ENCODE measurements at places on chromosomes 12 and 14.
A peak's percentile ranks its signal among the peaks of the same experiment; 100 is the strongest.

- DNase-seq, result no peak
These were observed 90.0 kb upstream of the SLC38A4 start for GRCh38 chr12:46915836-46916235.

DNA sequence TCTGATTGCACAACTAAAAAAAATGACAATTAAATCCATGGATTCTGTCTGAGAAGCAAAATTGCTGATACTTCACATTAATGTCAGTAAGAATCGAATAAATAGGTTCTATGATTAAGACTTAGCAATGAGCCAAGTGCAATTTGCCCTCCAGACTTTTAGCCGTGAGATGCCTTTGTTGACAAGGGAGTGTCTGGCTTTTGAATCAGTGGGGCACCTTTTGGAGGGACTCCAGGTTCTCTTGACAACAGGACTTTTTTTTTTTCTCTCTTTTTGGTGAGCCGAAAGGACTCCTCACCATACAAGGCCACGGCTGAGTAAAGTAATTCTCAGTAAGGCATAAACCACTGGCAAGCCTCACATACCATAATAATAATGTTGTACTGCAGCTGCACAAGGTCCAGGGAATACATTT lies 4.7 kb upstream of the MDM1 start:
- no peak for DNase-seq

DNA sequence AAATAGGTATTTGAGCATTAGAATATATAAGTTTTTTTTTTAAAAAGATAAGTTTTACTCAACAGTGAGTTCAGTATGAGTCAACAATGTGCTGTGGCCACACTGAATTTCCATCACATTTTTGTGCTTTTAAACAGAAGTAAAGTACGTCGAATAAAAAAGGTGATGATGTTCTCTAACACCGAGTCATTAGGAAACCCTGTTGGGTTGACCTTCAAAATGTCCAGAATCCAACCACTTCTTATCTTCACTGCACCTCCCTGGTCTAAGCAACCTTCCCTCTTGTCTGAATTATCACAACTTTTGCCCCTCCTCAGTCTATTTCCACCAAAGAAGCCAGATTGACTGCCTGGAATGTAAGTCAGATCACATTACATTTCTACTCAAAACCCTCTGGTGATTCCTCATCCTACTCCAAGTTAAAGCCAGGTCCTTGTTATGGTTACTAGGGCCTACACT lies 43.0 kb upstream of the SYCP3 start:
- DNase-seq, result no peak

GRCh38 chr14:51550636-51551035 lies 101.1 kb upstream of the FRMD6 start:
- DNase-seq, result no peak

GRCh38 chr12:5921966-5922899 lies 22.8 kb downstream of the ANO2 start:
- DNase-seq, result no peak

- DNase-seq, result no peak
These were observed 40.7 kb upstream of the KIF21A start for GRCh38 chr12:39483597-39483996.

DNA sequence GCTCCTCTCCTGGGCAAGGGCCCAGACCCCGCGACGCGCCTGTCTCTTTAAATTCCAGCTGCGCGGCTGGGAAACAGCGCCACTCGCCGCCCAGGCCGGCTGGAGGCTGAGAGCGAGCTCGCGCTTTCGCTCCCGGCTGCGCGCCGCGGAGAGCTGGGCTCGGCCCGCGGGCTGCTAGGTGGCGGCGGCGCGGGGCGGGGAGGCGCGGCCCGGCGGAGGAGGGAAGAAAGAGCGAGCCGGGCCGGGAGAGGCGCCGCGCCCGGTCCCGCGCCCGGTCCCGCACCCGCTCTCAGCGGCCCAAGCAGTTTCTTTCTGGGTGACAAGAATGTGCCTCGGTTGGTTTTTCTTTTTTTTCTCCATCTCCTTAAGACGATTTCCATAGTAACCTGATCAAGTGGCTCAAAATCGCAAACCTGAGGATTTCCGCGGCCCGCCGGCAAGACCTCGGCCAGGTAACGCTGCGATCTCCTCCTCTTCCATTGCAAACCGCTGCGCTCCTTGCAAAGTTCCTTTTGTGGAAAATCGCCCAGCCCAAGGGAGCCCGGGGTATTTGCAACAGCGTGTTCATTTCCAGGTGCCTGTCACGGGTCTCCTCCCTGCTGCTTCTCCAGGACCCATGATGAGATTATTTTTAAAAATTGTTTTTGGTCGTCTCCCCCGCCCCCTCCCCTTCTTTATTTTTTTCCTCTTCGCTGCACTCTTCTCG lies 259.5 kb upstream of the E2F7 start:
- no peak for DNase-seq

- no peak for DNase-seq
These were observed 37.8 kb upstream of the NAA30 start for GRCh38 chr14:57352396-57353170.

DNA sequence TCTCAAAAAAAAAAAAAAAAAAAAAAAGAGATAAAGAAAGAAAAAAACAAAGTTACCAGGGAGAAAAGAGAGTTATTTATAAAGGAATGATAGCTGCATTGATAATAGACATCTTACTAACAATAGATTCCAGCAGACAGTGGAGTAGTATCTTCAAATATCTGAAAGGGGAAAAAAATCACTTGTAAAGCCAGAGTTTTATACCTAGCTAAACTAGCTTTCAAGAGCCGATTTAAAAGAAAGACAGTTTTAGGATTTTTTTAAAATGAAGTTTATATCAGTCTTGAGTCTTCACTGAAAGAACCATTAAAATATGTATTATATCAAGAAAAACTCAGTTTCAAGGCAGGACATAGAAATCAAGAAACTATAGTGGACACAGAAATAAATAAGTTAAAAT lies 262.4 kb downstream of the ZFP36L1 start:
- no peak for DNase-seq

GRCh38 chr12:27279826-27280225 lies 35.7 kb downstream of the STK38L start:
- no peak for DNase-seq

DNA sequence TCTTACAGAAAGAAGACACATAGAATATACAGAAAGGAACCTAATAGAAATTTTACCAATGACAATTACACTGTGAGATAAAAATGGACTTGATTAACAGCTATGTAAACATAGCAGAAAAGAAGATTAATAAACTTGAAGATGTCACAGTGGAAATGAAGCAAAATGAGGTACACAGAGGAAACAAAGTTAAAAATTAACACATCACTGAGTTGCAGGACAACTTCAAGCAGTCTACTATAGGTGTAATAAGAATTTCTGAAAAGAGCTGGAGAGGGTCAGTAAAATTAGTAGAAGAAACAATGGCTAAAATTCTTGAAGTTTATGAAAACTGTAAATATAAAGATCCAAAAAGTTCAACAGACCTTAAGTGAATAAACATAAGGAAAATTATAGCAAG lies 738.7 kb downstream of the C12orf50 start:
- no peak for DNase-seq

GRCh38 chr12:66665435-66665985 lies 13.4 kb downstream of the GRIP1 start:
- DNase-seq, result no peak

GRCh38 chr12:15545334-15545733 lies 223.0 kb downstream of the PTPRO start:
- no peak for DNase-seq

- no peak for DNase-seq
These were observed 6.7 kb upstream of the BATF start for GRCh38 chr14:75515629-75515996.

DNA sequence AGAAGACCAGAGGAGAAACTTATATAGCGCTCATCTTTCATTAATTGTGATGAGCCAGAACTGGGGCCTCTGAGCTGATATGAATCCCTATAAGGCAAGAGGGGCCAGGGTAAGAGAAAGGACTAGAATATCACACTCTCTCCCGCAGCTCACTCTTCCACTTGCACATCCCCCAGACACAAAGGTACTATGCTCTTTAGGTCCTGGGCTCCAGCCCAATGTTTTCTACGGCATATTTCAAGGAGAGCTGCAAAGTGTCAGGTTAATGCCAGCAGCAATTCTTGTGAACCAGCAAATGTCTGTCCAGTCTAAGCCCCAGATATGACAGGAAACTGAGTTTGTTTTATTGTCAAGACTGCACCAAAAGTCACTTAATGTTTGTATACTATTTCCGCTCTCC lies 29.4 kb downstream of the PPP2R5E start:
- DNase-seq, result no peak

GRCh38 chr12:121061831-121062230 lies 22.8 kb upstream of the OASL start:
- no peak for DNase-seq

GRCh38 chr12:56522411-56523193 lies 982 bp downstream of the RBMS2 start:
- no peak for DNase-seq

DNA sequence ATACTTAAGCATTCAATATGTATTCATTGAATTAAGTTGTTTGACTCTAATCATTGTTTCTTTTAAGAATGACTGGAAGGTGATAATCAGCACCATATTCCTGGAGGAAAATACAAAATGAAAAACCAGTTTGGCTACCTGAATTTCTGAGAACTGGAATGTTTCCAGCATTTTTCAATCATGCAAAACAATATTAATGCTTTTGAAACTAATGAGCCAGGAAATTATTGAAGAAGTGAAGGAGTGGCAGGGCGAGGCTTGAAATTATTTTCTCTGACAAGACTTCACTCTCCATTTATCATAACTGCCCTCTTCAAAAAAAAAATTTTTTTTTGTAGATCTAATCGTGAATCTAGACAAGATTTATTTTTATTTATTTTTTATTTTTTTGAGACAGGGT lies 19.0 kb downstream of the TMEM19 start:
- no peak for DNase-seq

- no peak for DNase-seq
These were observed 1.1 kb upstream of the NDUFA12 start for GRCh38 chr12:95004610-95005009.

DNA sequence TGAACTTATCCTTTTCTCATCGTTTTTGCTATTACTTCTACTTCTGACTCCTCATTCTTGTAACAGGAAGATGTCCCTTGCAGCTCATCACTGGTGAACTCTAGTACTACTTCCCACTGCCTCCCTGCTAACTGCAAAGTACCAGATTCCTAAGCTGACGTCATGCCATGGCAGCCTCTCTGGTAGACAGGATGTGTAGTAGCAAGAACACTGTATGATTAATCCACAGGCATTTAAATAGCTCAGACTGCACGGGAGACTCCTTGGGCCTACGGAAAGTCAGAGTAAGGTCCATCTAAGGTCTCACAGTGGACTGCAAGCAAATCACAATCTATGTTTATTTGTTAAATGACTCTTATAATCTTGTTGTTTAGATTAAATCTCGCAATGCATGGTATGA lies 43.5 kb downstream of the DNAI7 start:
- no peak for DNase-seq

- DNase-seq, result no peak
These were observed 56.3 kb downstream of the TMEM121 start for GRCh38 chr14:105582639-105583038.

DNA sequence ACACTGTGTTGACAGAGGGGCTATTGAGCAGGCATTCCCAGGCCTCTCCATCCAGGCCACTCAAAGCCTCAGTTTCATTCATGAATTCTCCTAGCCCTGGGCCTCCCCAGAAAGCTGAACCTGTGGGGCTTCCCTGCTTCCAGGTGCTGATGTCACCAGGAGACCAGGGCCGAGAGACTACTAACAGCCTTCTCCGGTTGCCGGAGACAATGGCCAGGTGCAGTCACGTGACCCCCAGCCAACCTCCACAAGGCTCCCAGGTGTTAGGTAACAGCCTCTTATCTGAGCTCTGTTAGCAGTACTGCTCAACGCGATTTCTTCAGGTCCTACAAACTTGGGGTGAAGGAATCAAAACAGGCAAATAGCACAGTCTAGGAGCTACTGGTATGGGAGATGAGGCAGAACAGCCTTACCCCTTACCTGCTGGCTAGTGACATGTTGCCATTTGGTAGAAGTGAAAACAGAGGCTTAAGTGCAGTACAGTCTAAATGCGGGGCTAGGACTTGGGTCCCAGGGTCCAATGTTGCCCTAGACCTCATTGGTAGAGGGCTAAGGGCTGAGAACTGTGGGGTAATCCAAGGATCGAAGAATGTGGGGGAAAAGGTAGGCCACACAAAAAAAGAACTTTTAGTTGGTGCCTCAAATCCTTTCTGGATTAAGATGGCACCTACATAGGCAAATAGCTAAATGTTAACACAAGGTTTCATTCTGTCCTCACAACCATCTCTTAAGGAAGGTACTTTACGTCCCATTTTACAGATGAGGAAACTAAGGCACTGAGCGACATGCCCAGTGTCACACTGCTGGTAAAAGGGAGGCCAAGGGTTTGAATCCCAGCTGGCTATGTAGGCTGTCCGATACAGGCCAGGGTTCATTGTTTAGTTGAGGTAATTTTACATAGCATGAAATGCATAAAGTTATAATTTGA lies 3.8 kb downstream of the CCDC88C start:
- DNase-seq, result peak; percentile 66

DNA sequence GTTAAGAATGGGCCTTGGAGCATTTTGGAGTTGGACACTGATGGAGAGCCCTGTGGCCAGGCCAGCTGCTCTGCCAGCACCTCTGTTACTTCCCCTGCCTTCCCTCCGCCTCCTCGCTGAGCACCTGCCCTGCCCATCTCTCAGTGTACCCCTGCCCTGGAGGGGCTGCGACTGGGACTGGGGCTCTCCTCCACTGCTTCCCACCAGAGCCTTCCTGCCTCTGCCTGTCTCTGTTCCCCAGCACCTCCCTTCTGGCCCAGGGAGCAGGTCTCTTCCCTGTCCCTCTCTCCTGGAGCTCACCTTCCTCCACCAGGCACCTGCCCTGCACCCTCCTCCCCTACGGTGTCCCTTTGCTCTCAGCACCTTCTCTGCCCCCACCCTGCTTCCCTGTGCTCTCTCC lies 62.1 kb downstream of the WDR20 start:
- DNase-seq, result no peak

GRCh38 chr12:129351481-129351880 lies 498.2 kb downstream of the GLT1D1 start:
- no peak for DNase-seq

- DNase-seq, result no peak
These were observed at the start of gene PRKD1 for GRCh38 chr14:29927376-29928116. Gene PRKD1 (minus strand): TSS chr14:29927847.

GRCh38 chr12:13066459-13066858 lies 22.3 kb downstream of the FAM234B start:
- no peak for DNase-seq

DNA sequence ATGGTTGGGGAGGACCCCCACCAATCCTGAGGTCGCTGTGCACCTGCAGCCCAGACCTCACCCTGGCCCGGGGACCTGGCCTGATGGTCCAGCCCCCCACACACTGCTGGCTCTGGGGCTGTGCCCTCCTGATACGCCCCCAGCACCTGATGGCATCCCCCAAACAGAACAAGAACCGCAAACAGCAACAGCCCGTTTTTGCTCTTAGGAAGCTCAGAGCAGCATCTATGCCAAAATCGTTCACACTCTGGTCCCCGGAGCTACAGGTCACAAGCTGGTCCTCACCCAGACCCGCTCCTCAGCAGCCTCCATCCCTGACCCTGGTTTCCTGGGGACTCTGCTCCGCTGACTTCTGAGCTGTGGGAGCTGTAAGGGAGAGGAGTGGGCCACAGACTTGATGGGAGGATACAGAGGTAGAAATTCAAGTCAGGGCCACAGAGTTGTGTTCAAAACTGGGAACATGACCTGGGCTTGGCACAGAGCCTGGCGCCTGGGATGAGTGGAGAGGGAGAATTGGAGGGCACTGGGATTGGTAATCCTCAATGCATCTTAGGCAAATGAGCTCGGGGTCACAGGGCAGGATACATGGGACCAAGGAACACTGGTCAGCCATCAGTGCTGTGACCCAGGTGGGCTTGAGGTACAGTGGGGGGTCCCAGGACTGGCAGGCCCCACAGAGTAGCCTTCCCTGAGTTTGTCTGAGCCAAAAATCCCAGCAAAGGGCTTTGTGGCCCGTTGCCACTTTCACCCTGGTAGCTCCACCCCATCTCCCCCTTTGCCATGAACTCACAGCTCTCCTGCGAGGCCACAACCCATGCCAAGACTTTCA lies 170.9 kb upstream of the RTL1 start:
- DNase-seq, result no peak

Measured in stimulated activated effector memory CD8-positive, alpha-beta T cell treated with anti-CD3 and anti-CD28 coated beads, Interleukin-12 subunit alpha, Interleukin-12 subunit beta, amount 100 ng/mL, for 72 hours (primary cell).